Cortex of kidney (tissue), 1 donor: ENCODE measurements at places on chromosomes 6 and 20.

DNA sequence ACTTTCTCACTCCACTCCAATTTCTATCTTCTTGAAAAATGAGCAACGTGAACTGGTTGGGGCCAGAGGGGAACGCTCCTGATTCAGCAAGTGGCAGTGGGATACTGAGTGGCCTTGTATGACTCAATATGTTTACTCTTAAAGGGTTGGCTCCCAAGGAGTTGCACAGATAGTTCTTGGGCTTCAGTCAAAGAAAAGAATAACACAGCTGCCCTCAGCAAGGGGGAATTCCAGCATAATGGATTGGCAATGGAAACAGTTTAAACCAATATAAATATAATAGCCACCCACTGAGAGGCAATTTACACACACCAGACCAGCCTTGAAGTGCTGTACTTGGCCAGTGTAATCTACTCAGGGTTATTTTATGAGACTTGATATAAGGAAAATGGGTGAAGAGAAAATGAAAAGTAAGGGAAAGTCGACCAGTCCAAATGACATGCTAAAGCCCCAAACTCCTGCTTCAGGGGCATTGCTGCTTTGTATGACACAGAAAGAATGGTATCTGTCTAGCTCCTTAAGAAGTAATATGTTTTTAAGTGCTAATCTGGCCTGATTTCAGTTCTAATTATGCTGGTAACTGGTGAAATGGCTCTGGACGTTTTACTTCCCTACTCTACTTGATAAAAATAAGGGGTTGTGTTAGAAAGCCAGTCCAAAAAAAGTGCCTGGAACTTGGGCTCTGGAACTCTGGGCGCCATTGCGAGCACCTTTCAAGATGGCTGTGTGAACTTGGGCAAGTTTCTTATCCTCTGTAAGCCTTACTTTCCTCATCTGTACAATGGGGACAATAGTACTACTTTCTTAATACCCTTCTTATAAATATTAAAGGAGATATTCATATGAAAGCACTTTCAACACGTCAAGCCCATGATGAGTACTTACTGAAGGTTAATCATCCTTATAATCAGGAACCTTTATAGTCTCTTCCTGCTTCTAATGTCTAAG lies 712.9 kb upstream of the MAP3K7 start:
- DNase-seq, result no peak

- no peak for DNase-seq
Observed at GRCh38 chr6:43506171-43506570, 4.0 kb downstream of the LRRC73 start.

DNA sequence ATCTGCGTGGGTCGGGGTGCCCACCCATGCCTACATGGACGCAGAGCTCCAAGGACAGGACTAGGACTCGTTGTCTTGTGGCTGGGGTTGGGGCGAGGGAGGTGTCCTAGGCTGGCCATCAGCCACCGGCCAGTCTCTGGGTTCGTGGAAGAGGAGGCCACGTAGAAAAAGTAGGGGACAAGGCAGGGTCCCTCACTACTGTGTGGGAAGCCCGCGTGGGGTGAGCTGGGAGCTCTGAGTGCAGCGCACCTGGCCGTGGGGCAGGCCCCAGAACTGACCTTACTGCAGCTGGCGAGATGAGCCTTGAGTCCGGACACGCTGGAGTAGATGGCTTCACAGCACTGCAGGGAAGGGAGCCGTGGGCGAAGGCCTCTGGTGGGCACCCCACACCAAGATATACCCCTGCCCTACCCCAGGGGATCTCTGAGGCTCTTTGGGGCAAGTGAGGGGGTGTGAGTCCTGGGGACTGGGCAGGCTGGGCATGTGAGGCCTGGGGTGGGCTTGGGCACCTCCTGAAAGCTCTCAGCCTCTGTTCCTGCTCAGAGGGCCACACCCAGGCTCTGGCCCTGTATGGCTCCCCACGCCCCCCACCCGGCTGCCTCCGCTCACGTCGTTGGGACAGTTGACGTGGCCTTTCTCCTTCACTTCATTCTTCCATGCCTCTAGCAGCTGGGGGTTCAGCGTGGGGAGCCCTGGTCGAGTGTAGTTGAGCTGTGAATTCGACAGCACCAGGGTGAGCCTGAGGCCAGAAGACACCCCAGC lies 5.6 kb upstream of the UCKL1 start:
- no peak for DNase-seq

DNA sequence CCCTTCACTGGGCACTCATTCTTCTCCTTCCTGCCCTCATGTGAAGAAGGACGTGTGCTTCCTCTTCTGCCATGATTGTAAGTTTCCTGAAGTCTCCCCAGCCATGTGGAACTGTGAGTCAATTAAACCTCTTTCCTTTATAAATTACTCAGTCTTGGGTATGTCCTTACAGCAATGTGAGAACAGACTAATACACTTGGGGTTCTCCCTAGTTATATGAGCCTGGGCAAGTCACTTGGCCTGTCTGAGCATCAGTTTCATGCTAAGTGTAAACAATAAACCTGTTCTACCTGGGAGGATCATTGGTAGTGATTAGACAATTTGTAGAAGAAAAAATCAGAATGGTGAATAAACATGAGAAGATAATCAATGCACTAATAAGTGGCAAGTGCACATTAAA lies 162.2 kb upstream of the ARG1 start:
- no peak for DNase-seq

DNA sequence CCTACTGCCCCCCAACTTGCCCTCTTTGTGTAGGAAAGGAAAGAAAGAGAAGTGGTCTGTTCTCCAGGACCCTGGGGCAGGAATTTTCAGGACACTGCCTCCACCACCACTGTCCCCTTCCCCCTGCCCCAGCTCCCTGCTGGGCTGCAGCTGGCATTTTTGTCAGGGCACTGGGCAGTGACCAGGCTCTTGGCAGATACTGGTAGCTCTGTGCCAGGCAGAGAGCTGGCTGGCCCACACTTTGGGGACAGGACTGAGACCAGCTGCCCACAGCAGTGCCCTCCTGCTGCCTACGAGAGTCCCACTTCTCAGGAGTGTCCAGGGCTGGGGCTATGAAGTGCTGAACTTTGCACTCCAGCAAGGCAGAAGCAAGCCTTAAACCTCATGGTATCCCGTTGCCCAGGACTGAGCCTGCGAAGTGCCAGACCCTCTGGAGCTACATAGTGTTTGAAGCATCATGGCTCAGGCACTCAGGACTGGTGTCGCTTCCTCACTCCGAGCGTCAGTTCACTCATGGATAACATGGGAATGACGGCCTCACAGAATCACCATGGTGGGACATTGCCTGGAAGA lies 19.3 kb downstream of the SLC13A3 start:
- DNase-seq, result no peak

GRCh38 chr20:46204594-46205186 lies 86.6 kb downstream of the CD40 start:
- DNase-seq, result no peak

DNA sequence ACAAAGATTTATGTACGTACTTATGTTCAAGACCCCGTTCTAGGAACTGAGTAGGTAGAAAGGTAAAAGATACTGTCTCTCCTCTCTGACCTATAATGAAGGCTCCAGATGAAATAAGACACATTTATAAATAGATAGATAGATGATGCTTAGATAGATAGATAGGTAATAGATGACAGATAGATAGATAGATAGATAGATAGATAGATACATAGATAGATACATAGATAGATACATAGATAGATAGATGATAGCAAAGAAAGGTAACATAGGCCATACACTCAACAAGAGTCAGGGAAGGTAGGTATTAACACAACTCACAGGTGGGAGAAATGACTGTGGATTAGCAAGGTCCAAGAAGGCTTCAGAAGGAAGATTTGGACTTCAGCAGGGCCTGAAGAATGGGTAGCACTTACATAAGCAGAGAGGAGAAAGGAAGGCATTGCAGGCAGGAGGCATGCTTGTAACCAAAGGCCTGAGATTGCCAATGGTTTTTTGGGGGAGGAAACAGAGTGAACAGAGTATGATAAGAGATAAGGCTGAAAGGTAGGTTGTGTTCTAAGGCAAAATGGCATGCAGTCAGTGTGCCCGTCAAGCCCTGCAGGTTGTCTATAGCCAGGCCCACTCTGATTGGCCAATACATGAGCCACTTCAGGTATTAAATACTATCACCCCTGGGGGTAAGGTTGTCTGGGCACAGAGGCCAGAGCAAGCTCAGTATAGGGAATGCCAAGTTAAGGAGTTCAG lies 7.7 kb upstream of the MYB start:
- DNase-seq, result no peak
